ENCODE measurements at places on chromosomes 11 and 22. TPM values are rescaled to one million over a fixed set of nuclear protein-coding genes. Genes with fewer than 3 reads are reported as not detected.

DNA sequence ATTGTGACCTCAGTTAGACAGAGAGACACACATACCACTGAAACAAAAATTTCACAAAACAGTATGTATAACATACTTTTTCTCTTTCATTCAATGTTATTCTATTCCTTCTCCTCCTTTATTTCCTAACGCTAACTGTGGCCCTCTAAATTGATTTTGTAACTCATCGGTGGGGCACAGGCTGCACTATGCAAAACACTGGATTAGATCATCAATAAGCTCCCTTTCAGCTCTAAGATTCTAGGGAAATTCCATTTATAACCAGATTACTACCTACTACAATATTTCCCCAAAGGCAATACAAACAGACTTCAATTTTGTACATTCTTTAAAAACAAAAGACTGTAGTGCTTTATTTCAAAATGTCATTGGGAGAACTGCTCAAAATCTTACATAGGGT, 6.1 kb downstream of the FJX1 start:
- DNase-seq = no peak

GRCh38 chr11:67213178-67213621, 53.1 kb upstream of the GRK2 start:
- DNase-seq = no peak

- peak; percentile 41 for DNase-seq
Observed at GRCh38 chr22:23591201-23591791, 11.2 kb upstream of the IGLL1 start.

DNA sequence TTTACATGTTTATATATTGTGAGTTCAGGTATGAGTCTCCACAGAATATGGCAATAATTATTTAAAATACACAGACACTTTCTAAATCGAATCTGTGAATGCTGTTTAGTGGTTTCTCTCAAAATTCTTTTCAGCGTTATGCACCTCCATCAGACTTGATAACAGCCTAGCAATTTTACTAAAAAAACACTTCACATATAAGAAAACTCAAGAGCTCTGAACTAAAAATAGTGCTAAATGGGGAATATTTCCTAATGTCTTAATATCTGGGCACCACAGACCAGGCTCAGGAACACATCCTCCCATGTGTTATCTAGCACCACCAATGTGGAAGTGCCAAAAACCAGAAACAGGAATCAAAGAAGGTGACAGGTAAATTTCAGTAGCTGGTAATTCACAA, 47.9 kb downstream of the ARHGAP32 start:
- no peak for DNase-seq

TRIM51 gene
- not detected for total RNA-seq

DNA sequence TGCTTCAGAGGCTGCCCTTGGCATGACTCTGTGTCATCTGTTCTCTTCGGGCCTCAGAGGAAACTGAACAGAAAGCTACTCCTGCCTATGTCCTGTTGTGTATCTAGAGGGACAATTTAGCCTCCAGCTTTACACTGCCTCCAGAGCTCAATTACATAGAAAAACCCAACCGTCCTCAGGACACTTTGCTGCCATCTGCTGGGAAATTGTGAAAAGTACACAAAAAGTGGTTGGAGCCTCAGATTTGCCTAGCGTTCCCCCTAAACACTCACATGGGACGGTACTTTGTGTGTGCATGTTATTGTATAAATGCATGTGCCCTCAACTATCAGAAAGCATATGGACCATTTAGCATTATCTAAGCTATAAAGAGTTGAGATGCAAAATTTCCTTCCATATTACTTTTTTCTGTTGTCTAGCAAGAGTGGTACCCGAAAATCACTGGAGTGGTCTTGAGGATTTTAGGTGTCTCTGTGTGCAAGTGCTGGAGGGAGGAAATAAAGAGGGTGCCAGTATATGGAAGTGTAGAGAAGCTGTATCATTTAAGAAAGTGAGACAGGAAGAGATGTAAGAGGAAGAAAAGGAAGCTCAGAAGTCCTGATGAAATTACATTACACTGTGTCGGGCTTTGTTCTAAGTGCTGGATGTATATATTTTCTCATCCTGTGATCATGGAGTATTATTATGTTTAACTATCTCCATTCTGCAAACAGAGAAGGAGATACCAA, 8.7 kb upstream of the MS4A4E start:
- peak; percentile 23 for DNase-seq

DNA sequence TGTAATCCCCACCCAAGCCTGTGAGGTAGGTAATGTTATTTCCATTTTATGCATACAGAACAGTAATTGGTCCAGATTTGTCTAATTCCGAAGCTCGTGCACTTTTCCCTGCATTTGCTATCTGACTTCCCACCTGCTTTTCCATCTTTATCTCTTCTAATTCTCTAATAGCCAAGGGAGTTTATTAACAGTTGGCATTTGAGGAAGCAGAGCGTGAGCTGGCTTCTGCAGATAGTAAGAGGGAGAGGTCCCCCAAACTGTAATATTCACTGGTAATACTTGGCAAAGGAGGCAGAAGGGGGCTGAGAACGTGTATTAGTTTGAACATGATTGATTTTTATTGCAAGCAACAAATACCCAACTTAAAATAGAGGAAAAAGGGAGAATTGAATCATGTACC, 110.8 kb upstream of the SPON1 start:
- no peak for DNase-seq

- DNase-seq = no peak
Observed at GRCh38 chr22:17586831-17587440, 23.6 kb downstream of the SLC25A18 start.

GRCh38 chr22:17779286-17780115, 5.2 kb upstream of the BID start:
- DNase-seq = no peak

DNA sequence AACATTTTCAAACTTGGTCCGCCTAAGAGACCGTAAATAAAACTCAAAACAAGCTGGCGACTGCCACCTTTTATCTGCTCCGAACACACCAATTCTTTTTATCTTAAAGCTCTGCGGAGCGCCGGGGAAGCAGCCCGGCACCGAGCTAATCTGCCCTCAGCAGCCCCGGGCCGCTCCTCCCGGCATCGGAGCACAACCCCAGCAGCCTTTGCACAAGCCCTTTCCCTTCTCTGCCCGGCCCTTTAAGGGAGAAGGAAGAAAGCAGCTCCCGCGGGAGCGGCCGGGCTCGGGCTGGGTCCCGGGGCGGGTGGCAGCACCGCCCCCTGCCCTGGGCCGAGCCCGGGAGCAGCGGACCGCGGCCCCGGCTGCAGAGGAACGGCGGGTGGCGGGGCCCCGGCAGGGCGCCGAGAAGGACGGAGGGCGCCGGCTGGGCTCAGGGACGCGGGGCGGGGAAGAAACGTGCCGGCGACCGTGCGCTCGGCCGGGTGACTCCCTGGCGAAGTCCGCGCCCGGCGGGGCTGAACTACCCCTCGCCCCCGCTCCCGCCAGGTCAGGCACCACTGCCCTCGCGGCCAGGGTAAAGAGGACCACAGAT, 133.6 kb upstream of the C11orf58 start:
- DNase-seq = no peak

GRCh38 chr11:65606876-65607613, 7.0 kb downstream of the MAP3K11 start:
- DNase-seq = no peak

ELMOD1 gene
- not detected for total RNA-seq

RCOR2 gene
- 6.9 TPM for total RNA-seq

LDHAL6A gene
- total RNA-seq = not detected

DNA sequence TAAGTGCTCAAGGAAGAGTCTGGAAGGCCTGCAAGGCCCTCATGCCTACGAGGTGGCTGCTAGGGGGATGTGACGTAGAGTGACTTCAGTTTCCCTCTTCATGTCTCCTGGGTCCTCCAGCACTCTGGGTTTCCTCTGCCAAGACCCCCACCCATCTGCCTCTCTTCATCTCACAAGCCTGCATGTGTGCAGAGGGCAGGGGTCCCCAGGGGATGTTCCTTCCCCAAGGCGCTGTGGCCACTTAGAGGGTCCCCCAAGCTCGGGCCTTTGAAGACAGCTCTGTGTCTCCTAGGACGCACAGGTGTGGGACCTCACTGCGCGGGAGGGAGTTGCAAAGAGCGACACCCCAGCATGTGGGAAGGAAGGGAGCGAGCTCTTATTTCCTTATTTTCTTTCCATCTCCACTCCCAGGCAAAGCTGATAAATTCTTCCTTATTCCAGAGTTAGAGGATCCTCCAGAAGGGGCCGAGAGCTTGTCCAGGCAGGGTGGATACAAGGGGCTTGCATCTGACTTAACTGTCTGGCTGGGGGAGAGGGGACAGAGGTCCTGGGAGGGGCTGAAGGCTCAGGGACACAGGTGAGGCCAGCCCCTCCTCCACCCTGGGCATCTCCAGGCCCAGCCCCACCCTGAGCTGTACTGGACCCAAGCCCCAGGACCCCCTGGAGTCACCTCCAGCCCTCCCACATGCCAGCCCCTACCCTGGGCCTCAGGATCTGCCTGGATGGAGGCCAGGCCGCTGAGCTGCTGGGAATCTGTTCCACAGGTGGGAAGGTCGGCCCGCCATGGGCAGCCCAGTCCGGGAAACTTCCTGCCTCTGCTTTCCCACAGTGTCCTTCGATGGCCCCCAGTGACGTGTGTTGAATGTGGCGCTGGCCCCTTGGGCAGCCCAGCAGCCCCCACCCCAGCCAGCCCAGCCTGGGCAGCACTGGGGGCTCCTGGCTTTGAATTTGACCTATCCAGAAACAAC, 59.7 kb upstream of the KCNQ1OT1 start:
- no peak for DNase-seq

MS4A3 gene
- total RNA-seq = not detected

DNA sequence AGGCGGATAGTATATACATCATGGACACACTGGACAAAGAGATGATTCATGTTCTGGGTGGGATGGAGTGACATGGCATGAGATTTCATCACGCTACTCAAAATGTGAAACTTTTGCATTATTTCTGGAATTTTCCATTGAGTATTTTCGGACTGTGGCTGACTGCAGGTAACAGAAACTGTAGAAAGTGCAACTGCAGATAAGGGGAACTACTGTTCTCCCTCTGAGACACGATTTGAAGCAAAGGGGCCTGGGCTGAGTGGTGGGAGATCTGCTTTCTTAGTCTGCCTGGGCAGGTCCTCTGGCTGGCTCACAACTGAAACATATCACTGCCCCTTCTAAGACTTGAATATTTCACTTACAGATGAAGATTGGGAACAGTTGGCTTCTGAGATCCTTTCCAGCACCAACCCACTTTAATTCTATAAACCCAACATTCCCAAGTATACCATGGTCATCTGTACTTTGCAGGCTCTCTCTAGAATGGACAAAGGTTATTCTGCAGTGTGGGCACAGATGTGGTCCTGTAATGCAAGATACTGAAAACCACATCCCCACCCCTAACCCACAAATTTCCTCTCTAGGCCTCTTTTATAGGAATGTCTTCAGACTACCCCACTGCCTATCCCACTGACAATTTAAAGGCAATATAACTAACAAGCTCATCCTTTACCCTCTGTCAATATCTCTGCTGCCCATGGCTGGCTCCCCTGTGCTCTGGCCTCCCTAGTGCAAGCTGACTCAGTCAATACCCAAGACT, 121.1 kb downstream of the KCNC1 start:
- no peak for DNase-seq

GRCh38 chr22:17817079-17817478, 42.8 kb upstream of the BID start:
- no peak for DNase-seq

TMEM191B gene
- 1.4 TPM for total RNA-seq

GRCh38 chr22:24592851-24593558, at the start of gene LRRC75B:
Gene LRRC75B, minus strand, starts transcription at chr22:24593073. Its CDS starts 34 bp downstream, at chr22:24593039.
- DNase-seq = peak; percentile 85

DNA sequence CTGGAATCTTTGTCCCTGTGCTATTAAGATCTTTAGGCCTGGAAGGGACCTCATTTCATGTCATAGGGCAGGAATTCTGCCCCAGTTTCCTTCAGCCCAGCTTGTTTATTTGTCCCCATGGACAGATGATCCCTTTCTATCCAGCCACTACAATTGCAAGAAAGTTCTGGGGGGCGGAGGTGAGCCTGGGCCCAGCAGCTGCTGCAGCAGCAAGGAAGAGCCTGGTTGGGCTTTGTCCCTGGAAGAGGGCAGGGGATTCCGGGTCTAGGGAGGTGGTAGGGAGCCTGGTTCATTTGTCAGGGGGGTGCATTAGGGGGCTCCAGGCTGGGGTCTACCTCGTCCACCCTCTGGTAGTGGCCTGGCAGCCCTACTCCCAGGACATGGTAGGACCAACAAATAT, 16.4 kb upstream of the CACNA1I start:
- no peak for DNase-seq

- no peak for DNase-seq
Observed at GRCh38 chr11:85316967-85317366, 310.2 kb downstream of the DLG2 start.

IGLL1 gene
- not detected for total RNA-seq

GRCh38 chr22:18997306-18997924, 61.3 kb upstream of the PRODH start:
- no peak for DNase-seq

- no peak for DNase-seq
Observed at GRCh38 chr11:87753143-87753542, 422.1 kb downstream of the RAB38 start.

DNA sequence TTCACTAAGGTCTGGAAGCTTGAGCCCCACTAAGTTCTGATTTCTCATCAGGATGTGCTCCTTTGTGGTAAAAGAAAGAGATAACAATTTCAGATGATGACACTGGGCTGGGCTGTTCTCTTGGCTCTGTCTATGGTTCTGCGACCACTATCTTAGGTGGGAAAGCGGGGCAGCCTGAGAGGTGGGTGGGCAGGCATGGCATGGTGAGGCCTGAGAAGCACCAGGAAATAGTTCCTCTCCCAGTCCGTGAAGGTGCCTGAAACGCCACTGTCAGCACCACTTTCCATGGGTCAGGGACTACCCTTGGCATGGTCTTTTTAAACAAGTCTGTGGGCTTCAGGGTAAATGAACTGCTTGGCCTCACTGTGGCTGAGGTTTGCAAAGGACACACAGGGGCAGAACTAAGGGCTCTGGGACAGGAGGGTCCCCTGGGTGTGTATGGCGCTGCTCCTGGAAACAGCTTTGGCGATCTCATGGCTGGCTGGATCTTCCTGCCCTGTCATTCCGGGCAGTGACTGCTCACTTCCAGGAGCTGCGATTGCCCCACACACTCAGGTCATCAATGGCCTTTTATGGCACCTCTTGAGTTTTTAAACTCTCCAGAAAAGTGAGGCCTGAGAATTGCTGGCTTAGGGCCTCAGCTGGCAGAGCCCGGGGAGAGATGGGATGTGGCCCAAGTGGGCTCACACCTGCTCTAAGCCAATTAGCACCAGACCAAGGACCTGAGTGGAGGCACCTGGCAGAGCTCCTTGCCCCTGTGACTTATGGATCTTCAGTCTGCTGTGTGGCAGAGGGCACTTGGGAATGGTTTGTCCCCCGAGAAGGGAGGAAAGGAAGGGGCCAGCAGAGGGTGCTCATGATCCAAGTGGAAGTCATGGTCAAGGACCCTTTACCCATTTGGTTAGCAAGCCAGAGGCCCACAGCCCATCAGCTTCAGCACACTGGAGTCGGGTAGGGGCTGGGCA, 55.6 kb upstream of the LYVE1 start:
- DNase-seq = peak; percentile 37

GRCh38 chr11:6625156-6625831, 6.1 kb upstream of the TPP1 start:
- peak; percentile 28 for DNase-seq

OR6T1 gene
- not detected for total RNA-seq

DNA sequence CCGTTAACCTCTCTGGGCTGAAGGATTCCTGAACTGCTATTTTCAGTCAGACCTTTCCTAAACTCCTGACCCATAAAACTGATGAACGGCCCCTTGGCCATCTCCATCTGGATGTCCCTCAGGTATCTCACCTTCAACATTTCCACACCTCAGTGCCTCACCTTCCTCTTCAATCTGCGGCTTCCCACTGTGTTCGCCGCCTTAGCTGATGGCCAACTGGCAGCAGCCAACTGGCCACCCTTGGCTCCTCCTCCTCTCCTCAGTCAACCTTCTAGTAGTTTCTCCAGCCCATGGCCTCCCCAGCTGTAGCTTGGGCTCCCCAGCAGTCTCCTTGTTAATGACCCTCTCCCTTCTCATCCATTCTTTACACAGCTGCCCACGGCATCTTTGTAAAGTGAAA, 55.0 kb upstream of the PHOX2A start:
- no peak for DNase-seq
